ENCODE measurements at places on chromosomes 1 and 21.

DNA sequence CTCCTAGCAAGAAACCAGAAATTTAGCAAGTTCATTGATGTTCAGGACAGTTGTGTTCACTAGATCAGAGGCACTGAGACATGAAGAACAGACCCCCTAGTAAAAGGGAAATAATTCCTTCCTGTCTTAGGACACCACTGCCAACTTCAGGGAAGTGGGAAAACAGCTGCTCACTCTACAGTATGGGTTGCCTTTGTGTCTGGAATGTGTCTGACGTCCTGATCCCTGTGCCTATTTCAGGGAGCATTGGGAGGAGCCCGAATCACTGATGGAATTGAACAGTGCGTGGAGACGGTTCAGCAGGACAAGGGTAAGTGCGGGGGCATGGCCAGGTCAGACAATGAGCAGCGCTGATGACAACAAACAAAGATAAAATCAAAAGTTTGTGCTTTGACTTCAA, 21.0 kb downstream of the S100A11 start:
- no peak for DNase-seq

DNA sequence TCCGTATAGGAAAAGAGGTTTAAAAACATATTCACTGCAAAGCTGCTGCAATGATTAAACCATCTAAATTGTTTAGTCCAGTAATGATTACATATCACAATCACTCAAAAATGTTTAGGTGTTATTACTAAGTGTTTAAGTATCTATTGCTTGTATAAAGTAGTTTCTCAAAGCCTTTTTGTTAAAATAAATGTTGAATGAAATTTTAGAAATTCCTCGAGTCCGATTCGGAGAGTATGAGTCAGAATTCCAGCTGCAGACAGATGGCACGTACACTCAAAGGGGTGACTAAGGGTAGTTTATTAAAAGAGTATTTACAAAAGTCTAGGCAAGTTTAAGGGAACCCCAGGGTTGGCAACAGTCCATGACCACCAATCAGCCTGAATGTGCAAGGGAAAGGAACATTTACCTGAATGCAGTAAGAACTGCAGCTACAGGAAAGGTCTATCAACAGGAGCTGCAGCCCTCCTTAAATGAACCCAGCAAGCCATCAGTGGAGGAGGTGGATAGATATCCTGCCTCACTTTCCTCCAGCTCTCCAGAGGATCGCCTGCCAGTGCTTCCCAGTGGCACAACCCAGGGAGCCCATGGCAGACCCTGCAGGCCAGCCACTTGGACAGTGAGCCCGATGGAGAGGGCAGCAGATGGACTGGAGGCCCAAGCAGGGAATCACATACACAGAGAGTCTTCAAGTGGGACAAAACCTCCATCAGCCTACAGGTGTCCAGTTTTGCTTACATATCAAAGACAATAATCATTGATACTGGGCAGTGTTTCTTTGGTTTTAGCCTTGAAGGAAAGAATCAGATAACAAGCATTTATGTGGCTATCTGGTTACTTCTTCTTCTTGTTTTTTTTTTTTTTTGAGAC, 92.1 kb upstream of the SLC44A3 start:
- no peak for DNase-seq

DNA sequence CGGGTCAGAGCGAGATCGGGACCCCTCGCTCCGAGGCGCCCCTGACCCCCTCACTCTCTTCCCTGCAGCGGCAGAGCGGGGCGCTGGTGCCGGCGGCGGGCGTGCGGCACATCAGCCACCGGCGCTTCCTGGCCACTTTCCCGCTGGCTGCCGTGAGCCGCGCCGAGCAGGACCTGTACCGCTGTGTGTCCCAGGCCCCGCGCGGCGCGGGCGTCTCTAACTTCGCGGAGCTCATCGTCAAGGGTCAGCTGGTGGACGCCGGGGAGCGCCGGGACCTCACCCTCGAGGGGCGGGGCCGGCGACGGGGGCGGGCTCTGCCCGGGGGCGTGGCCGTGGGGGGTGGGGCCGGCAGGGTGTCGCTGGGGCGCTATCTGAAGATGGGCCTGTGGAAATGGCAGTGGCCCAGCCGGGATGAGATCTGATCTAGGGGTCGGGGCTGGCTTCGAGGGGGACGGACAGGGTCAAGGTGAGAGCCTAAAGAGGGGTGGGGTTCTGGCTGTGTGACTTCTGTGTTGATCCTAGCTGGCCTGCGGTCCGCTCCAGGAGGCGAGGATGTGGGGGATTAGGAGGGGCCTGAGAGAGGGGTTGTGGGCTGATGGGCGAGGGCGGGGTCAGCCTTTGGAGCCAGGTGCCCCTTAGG, 23.6 kb downstream of the PTPRU start:
- no peak for DNase-seq

- no peak for DNase-seq
Measured at GRCh38 chr1:228176461-228177182, 11.0 kb downstream of the IBA57 start.

DNA sequence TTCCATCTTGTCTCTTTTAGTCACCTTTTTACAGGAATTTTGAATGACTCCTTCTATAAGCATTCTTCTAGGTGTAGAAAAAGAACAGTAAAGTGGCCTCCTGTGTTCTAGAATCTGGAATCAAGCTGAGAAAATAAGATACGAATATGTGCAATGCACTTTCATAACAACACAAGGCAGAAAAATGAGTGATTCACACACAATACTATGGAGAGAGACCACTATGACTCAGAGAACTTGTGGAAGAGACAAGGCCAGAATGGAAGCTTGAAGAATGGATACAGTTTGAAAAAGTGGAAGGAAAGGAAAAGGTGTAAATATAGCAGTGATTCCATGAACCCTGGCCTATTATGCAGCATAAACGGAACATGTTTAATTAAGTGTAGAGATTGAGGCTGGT, 57.1 kb upstream of the SAMSN1 start:
- no peak for DNase-seq
